ENCODE measurements at places on chromosomes 2 and 18. TPM values are rescaled to one million over a fixed set of nuclear protein-coding genes. Genes with fewer than 3 reads are reported as not detected.

- DNase-seq = no peak
These were observed 12.3 kb downstream of the EN1 start for GRCh38 chr2:118834901-118835745.

DNA sequence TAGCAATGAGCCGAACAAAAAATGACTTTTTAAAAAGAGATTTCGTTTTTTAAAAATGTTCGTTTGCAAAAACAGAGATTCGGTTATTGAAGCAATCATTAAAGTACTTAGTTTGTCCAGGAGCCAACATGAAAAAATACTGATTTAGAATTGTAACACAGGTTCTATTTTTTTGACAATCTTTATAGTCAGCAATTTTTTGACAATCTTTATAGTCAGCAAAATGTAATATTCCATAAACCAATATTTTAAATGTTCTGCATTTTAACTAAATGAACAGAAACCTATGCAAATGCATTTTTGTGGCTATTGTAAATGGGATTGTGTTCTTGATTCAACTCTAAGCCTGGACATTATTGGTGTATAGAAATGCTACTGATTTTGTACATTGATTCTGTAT, 161.8 kb downstream of the DSEL start:
- no peak for DNase-seq

Gene TUBA4B
- polyA plus RNA-seq = 0.20 TPM

Gene LYG1
- 2.8 TPM for polyA plus RNA-seq

GRCh38 chr2:236662231-236663185, 92.9 kb downstream of the ACKR3 start:
- no peak for DNase-seq

Gene NOL4
- 0.09 TPM for polyA plus RNA-seq

DNA sequence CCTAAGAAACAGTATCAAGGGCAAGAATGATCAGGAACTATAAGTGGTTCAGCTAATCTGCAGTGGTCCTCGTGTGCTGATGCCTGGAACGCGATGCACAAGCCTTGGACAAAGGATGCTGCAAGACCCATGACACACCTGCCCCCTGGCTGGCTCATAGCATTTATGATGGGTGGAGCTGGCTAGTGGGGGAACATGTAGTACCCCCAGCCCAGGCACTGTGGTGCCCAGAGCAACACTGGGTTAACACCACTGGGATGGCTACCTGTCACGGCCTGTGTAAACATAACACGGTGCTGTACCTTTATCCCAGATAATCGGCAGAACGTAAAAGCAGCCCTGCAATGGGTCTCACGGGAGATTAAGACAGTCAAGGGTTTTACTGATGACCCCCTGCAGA, 60.3 kb upstream of the PEX13 start:
- DNase-seq = no peak

GRCh38 chr2:123154195-123154594, 870.9 kb upstream of the CNTNAP5 start:
- DNase-seq = no peak

DNA sequence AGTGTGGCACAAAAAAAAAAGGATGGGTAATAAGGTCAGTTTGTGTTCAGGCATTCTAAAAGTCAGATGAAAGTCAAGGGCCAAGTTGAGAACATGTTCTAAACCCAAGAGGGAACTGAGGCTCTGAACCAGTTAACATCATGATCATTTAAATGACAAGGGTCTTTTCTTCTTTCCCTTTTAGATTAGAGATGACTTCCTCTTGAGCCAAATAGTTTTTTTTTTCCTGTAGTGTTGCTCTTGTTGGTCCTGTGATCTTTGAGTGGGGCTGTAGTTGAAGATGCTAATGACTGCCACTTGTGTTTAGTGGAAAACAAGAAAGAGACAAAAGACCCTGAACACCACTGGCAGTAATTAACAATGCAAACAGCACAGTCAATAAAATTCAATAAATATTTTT, 482.7 kb upstream of the SYT4 start:
- DNase-seq = no peak
